ENCODE measurements at places on chromosomes 4 and X.

GRCh38 chrX:85815203-85815751 lies 232.1 kb downstream of the CHM start:
- no peak for DNase-seq

GRCh38 chr4:112732142-112732541 lies 95.2 kb downstream of the LARP7 start:
- no peak for DNase-seq

DNA sequence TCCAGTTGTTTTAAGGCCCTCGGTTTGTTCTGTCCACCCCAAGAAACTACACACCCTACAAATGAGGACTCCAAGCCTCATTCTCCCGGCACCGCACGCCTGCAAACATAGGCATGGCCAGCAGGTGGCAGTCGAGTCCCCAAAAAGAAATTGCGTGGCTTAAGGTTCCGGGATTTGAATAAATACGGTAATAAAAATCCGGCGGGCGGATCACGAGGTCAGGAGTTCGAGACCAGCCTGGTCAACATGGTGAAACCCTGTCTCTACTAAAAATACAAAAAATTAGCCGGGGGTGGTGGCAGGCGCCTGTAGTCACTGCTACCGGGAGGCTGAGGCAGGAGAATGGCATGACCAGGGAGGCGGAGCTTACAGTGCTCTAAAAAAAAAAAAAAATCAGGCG lies 21.8 kb upstream of the CSF2RA start:
- no peak for DNase-seq

- no peak for DNase-seq
These were observed 29.7 kb downstream of the BCOR start for GRCh38 chrX:40068048-40068447.

DNA sequence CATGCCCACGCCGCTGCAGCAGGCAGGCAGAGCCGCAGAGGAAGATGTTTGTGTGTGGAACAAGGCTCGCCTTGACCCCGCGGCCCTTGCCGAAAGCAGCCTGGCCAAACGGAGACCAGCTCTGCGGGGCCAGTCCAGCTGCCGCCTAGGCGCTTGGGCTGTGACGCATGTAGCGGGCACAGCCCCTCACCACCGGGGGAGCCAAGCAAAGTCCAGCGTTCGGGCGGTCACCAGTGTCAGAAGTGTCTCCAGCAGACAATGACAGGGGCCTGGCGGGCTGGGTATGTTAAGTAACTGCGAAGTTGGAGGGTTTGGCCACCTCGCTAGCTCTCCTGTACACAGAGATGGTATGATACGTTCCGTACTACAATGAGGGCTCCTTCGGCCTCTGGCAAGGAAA lies 1.3 kb downstream of the AMER1 start:
- DNase-seq = no peak

DNA sequence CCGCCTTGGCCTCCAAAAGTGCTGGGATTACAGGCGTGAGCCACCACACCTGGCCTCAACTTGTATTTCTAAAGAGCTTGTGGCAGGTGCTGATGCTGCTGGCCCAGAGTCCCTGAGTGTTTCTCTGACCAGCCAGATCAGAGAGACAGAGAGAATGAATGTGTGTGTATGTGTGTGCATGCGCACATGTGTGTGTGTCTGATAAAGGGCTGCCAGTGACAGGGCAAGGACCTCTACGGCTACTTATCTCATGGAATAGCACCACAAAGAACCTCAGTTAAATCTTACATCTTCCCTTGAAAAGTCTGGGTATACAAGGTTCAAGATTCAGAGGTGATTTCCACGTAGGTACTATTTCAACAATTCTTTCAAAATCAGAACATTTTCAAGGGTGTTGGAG lies 86.0 kb downstream of the SCD5 start:
- no peak for DNase-seq

DNA sequence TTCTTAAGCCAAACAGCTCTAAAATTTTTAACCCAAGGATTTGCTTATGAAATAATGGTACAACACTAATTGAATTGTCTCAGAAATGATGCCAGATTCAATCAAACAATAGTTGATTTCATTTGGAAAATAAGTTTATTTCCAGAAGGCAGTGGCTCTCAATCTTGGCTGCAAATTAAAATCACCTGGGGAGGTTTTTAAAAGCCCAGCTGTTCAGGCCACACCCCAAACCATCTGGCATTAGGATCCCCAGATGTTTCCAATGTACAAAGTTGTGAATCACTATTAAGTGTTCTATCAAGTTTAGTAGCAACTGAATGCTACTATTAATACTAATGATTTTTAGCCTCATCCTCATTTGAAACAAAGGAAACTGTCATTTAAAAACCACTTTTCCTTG lies 22.2 kb downstream of the TMEM184C start:
- DNase-seq = no peak

DNA sequence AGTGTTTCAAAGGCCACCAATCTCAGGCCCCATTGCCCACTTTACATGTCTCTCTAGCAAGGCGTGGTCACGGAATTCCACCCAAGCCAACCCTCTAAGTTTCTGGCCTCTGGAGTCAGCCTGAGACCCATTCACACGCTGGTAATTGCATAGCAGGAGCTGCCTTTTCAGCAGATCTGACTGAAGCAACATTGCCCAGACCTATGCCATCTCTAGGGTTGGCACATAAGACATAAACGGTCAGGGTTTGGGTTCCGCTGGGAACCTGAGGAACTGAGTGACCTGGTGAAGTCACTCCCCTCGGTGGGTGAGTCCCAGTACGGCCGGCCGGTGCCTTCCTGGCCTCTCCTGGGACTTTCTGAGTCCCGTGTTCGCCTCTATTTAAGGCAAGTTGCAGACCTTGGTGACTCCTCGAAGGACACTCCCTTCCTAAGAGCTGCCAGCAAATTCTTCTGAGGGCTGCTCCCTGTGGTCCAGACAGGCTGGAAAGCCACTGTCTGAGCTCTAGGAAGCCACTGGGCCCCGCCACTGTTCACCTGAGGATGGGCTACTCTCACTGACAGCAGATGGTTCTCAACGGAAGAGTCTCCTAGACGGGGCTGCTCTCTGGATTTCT lies 15.9 kb downstream of the CTAG1A start:
- no peak for DNase-seq

Measured in NCI-H446 treated with DMSO at 0.1 percent for 48 hours (cell line).